ENCODE measurements at places on chromosomes 1 and 21.

GRCh38 chr1:42385283-42385682, 4.7 kb downstream of the RIMKLA start:
- peak; percentile 11 for DNase-seq

- DNase-seq, result peak; percentile 26
Observed at GRCh38 chr1:232856541-232856940, 51.3 kb downstream of the MAP10 start.

DNA sequence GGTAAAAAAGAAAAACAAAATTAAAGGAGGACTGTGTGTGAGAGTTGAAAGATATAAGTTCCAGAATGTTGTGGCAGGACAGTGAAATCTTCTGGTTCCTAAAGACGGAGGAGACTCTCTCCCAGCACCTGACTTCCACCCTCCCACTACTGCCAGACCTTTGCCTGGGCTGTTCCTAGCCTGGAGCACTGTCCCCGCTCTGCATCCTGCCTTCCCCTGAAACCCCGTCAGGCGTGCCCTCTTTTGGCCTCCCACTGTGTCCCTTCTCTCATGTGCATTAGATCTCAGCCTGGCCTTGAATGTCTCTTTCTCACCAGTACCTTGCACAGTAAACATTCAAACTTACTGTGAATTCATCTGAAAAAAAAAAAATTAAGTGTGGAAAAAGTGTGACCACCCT, 74.1 kb downstream of the VPS26C start:
- no peak for DNase-seq

DNA sequence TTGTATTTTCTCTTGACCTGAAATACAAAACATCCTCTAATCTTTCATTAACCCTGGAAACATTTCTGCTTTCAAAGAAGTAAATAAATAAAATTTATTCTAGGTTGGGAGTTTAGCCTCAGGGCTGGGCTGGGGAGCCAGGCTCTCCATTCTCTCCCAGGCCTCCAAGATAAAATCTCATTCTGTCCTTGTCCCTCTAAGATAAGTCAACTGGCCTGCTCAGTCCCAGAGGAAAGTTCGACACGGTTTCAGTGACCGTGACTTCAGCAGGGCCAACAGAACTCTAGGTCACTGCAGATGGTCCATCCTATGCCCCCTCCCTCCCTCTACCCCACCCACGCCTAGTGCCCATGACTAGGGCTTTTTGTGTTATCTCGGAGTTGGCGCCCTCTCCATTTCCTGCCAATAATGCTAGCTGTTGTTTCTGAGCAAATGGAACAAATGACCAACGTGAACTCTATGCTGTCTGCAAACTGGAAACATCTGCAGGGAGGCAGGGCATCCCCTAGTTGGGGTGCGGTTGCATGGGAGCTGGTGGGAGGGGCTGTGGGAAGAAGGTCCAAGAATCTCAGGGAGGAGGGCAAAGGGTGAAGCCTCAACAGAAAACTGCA, 10.1 kb upstream of the ADORA3 start:
- no peak for DNase-seq

GRCh38 chr1:78168306-78168705, 122.5 kb downstream of the GIPC2 start:
- DNase-seq, result peak; percentile 37

GRCh38 chr1:99676876-99677275, 31.0 kb downstream of the PALMD start:
- DNase-seq, result no peak

DNA sequence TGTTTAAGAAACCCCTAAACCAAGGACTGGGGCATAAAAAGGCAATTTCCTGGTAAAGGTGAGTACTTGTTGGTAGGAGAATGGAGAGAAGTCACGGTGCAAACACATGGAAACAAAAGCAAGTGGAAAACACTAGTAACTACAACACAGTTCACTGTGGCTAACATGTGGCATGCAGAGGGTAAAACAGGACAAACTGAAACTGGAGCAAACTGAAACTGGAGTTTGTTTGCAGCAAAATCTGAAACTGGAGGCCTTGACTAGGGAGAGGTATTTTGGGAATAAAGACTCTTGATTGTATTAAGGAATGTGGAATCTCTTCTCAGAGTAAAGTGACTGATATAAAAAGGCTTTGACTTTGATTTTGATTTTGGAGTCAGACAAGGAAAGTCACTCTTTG, 376.3 kb upstream of the PRMT6 start:
- no peak for DNase-seq

GRCh38 chr1:91057784-91058183, 35.9 kb upstream of the ZNF644 start:
- no peak for DNase-seq

- DNase-seq, result peak; percentile 33
Observed at GRCh38 chr1:40270152-40270834, 12.3 kb downstream of the ZMPSTE24 start.
